ENCODE measurements at places on chromosomes 13 and 19.

GRCh38 chr19:58466089-58466759, 656 bp upstream of the ZNF324 start:
- DNase-seq, result no peak

DNA sequence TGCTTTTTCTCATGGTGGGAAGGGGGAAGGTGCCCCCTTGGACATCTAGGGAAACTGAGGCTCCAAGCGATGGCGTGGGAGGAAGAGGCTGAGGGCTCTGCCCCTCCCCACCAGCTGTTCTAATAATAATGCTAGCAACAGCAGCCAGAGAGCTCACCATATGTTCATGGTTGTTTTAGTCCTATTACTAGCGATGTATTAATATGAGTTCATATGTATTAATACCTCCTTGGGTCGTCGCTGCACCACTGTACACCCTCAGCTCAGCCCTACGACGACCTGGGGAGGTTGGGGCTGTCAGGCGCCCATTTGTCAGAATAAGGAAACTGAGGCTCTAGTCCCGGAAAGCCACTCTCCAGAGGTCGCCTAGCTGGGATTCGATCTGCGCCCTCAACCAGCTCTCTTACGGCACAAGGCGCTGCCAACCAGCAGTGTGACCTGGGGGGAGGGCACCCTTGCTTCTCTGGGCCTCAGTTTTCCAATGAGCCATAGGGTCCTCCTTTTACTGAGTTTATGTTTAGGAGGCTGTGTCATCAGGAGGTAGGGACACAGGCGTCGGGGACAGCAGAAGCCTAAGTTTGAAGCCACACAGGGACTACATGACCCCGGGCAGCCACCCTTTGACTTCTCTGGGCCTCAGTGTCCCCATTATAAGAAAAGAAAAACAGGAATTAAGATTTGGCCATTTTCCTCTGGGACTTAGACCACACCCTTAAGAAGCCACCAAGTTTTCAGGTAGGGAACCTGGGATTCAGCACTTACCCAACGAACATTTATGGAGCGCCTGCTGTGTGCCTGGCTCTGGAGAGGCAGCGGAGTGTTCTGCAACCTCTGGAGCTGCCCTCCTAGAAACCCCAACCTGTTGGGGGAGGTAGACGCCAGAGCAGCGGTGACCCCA, 664 bp downstream of the MAST3 start:
- DNase-seq, result no peak

DNA sequence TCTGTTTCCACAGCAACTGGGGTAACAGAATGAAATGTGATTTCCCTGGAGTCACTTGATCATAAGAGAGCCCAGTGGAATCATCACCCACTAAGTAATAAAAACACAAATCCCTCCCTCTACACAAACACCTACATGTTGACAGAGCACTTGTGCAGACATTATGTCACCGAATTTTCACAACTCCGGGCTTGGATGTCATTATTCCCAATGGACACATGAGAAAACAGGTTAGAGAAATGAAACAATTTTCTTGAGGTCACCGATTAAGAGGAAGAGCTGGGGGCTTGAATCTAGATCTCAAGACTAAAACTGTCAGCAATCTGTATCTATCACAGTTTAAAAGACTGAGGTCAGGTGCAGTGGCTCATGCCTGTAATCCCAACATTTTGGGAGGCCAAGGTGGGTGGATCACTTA, 3.1 kb downstream of the XRCC1 start:
- peak; percentile 41 for DNase-seq

GRCh38 chr13:20451397-20451796, 74.3 kb downstream of the CRYL1 start:
- DNase-seq, result no peak

DNA sequence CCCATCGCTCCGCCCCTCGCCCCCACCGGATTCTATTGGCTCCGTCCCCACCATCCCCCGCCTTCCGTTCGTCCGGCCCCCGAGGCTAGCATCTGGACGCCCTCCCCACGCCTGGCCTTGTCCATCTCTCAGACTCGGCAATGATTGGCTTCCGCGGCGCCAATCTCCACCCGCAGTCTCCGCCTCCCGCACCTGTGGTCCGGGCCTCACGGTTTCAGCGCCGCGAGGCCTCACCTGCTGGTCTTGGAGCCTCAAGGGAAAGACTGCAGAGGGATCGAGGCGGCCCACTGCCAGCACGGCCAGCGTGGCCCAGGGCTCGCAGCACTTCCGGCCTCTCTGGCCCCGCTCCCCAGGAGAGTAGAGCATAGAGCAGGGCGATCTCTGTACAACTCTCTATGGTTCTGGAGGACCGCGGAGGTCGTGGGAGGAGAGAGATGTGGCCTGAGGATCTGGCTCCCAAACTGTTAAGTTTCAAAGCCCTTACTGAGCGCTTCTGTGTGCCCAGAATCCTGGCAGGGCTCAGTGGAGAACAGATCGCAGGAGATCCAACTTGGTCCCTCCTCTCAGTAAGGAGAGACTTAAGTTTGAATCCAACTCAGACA, at the start of gene ERCC1:
TSS of gene ERCC1 (minus strand) at position 329 of the 602 bp plus-strand sequence. CDS start 543 bp downstream, outside the sequence.
- DNase-seq, result peak; percentile 85

GRCh38 chr13:22979952-22980351, 200.8 kb upstream of the SGCG start:
- no peak for DNase-seq

- DNase-seq, result no peak
These were observed 564.1 kb downstream of the DCT start for GRCh38 chr13:93915269-93915809.

GRCh38 chr19:19578252-19578651, 40.2 kb downstream of the CILP2 start:
- DNase-seq, result no peak

- no peak for DNase-seq
These were observed 18.4 kb upstream of the GAS6 start for GRCh38 chr13:113882267-113882630.

DNA sequence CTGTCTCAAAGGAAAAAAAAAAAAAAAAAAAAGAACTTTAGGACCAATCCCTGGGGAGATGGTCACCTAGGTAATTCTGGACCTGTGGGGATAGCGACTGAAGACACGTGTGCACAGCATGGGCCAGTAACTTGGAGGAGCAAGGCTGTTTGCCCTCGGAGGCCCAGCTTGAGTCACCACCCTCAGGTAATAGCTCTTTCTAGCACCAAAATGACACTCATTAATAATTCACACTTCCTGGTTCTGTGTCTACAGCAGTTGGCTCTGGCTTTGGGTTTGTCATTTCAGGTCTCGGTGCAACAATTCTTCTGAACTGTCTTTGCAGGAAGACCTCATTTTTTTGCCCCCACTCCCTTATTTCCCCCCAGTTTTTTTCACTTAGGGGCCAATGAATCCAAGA, 3.9 kb upstream of the ATP11A start:
- no peak for DNase-seq

GRCh38 chr13:111384441-111385182, 64.2 kb downstream of the TEX29 start:
- no peak for DNase-seq

DNA sequence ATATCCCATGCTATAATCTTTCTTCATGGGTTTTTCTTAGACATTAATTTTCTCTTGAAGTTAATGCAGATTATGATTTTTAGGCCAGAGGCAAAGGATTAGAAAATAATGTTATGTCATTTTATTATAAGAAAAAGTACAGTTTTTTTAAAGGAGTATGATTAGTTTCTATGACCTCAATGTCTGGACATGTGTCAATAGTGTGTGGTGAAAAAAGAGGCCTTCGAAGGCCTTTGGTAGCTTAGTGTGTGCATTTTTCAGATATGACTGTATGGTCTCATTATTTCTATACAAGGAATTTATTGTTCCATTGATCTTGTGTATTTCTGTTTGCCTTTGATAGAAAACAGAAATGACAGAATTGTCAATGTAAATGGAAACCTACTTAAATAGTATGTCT, 195.6 kb downstream of the GPC5 start:
- no peak for DNase-seq

DNA sequence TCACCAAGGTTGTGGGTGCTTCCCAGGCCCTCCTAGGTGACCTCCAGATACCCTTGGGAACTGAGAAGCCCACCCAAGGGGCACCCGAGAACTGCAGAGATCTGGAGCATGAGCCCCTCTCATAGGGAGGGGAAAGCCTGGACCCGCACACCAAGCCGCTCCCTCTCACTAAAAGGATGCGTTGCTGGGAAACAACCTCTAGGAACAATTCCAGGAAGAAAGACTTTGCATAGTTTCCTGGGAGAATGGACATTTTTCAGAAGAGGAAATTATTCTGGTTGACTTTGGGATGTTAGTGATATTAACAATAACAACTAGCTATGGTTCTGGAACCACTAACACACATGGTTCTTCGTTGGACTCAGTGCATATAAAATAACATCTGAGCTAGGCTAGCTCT, 64.6 kb downstream of the SLC7A1 start:
- no peak for DNase-seq

- DNase-seq, result no peak
These were observed 19.8 kb downstream of the CD70 start for GRCh38 chr19:6571167-6571566.

GRCh38 chr19:31572102-31572975, 223.1 kb upstream of the TSHZ3 start:
- no peak for DNase-seq

DNA sequence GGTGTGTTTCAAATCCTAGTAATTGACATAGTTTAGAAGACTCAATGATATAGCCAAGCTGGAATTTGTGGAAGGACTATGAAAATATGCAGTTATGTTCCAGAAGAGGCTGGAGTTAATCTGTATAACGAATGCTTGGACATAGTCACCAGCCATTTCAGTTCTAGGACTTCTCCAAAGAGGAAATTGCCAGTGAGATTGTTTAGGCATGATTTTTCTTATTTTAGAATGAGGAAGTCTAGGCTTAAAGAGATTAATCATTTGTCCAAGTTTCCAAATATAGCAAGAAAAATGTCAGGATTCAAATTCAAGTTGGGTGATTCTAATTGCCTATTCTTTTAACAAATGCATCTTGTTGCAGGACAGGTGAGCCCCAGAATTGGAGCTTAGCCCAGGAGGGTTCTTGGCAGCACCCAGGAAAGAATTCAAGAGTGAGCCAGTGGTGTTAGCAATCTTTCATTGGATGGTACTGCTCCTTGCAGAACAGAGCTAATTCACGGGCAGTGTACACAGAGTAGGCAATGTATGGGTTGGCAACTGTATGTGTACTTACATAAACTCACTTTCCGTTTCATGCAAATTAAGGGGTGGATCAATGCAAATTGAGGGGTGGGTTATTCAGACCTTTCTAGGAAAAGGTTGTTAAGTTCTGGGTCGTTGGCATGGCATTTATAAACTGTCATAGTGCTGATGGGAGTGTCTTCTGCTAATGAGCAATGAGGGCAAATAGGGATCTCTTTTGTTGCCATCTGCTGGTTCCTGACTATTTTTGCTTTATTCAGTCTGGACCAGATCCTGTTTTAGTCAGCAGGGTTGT, 763.1 kb upstream of the SLITRK1 start:
- peak; percentile 29 for DNase-seq

- DNase-seq, result no peak
These were observed 73.5 kb upstream of the PCDH17 start for GRCh38 chr13:57558051-57558467.

DNA sequence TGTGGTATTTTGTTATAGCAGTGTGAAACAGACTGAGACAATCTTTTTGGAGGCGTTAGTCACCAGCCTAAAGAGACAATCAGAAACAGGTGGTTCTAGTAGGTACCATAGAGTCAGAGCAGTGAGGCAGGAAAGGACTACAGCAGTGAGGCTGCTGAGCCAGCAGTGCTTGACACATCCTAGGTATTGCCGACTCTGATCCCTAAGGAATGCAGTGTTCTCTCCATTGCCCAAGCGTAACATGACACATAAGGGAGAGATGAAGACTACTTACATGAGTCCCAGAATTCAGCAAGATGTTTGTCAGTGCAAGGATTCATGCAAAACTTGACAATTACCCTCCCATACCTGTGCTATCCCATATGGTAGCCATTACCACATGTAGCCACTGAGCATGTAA, 62.4 kb upstream of the XPO4 start:
- no peak for DNase-seq

- no peak for DNase-seq
These were observed 25.2 kb downstream of the CRTC1 start for GRCh38 chr19:18708452-18709231.

DNA sequence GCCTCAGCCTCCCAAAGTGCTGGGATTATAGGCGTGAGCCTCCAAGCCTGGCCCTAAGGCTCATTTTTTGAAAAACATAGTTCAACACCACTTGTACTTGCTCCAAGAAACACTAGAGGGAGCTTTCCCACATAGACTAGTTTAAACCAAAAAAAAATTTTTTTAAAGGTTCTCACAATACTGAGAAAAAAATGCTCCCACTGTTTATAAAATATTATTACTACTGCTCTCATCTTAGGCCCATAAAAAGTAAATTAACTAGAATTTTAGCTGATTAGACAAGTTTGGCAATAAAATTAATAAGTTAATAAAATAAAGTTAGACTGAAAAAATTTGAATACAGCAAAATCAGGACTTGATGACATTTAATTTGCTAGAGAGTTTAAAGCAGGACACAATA, 109.5 kb downstream of the TBC1D4 start:
- peak; percentile 75 for DNase-seq

DNA sequence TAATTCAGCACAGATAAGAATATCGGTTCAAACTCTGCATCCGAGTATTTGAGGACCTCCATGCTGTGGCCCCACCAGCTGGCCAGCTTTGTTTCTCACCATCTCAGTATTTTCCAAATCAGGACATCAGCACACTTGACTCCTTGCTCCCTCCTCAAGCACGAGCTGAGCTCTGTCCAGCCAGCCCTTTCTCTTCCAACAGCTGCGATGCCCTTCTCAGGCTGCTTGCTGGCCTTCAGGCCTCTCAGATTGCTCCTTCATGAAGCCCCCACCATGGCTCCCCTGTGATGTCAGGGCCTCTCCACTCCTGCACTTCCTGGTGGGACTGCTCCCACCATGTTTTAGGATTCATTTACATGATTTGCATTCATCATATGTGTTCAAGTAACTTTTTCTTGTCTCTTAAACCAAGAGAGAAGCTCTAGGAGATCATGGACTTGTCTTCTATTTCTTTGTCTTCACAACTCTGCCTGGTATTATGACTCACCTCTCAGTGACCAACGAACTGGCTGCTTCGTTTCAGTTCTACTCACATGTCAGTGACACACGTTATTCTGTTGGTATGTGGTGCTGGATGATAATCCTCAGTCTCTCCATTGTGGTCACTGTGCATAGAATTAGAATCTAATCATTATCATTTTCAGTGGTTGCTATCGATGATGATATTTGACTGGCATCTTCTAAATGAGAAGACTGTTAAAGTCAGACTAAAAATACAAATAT, 471.7 kb downstream of the EFNB2 start:
- no peak for DNase-seq

DNA sequence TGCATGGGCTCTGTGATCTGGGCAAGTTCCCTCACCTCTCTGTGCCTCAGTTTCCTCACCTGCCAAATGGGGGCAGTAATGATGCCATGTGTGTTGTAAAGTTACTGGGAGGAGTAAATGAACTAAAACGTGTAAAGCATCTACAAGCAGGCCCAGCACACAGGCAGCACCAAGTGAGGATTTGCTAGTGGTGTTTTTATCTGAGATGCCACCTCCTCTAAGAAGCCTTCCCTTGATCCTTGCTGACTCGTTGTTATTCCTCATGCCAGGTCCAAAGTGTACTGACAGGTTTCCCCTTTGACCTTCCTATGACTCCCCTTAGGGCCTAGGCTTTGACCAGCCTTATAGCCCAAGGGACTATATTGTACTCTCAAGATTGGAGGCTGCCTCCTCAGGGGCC, 1.5 kb upstream of the UQCRFS1 start:
- DNase-seq, result no peak

- DNase-seq, result no peak
These were observed 43.0 kb downstream of the CACNA1A start for GRCh38 chr19:13463296-13463695.

- DNase-seq, result no peak
These were observed 4.9 kb upstream of the DMKN start for GRCh38 chr19:35518313-35518712.

- DNase-seq, result no peak
These were observed 36.1 kb downstream of the ZNF787 start for GRCh38 chr19:56084835-56085536.

Data from inflammatory macrophage treated with lipopolysaccharide for 1 hour (primary cell).